ENCODE measurements at places on chromosomes 11 and 22. TPM values are rescaled to one million over a fixed set of nuclear protein-coding genes. Genes with fewer than 3 reads are reported as not detected.

CCDC89 gene
- not detected for total RNA-seq

FOLR3 gene
- not detected for total RNA-seq

DGAT2 gene
- total RNA-seq = 38.6 TPM

MS4A18 gene
- total RNA-seq = not detected

IL18 gene
- 22.8 TPM for total RNA-seq

C11orf42 gene
- total RNA-seq = not detected

BRSK2 gene
- total RNA-seq = 67.5 TPM

MRGPRX4 gene
- not detected for total RNA-seq

ELMOD1 gene
- not detected for total RNA-seq

SC5D gene
- 9.2 TPM for total RNA-seq

C11orf21 gene
- 0.33 TPM for total RNA-seq

NPTXR gene
- total RNA-seq = 6.0 TPM

RAG1 gene
- 0.52 TPM for total RNA-seq

NCF4 gene
- total RNA-seq = 5.9 TPM

Measured in body of pancreas (tissue), 4 donors.